ENCODE measurements at places on chromosomes 5 and 9.

DNA sequence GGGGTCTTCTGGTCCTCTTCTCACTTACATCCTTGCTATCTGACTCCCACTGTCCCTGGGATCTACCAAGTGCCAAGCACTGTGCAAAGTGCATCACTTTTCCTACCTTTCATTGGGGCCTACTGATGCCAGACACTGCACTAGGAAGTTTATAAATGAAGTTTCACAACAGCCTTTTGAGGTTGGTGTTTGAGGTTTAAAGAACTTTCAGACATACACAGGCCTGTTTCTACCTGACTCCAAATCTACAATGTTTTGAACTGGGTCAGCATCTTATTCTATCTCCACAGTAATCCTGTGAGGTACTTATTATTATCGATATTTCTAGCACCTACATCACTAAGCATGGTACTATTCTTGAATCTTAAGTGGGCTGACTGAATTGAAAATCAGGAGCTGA, 227.7 kb downstream of the ZSWIM6 start:
- no peak for DNase-seq

- DNase-seq, result no peak
These were observed 237.6 kb upstream of the ZNF462 start for GRCh38 chr9:106625259-106625789.

GRCh38 chr5:154309805-154310204, 119.3 kb downstream of the GALNT10 start:
- DNase-seq, result no peak

GRCh38 chr5:8857051-8857450, 688.8 kb downstream of the SEMA5A start:
- DNase-seq, result no peak

DNA sequence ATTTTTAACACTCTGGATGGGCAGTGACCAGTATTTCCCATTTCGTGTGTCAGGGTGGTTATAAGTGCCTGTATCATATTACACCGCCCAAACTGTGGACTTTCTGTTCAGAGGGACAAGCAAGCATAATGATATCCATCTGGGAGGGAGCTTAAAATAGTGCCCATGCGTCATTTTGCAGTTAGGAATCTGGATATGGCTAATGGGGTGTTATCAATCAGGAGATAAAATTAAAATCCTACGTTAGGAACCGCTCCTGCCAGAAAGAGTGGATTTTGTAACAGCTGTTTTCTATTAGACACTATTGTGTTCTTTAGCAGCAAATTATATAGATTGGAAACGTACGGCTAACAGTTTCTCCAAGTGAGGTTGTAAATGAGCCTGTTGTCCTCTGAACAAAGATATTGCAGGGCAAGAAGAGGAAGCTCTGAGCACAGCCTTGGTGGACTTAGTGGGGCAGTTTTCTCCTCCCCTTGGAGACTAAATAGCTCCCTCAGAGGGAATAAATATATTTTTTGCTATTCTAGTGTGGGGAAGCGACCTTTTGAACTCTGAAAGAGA, 160.4 kb downstream of the SPATA31D1 start:
- no peak for DNase-seq

- DNase-seq, result no peak
These were observed 315.6 kb downstream of the CETN3 start for GRCh38 chr5:90093751-90094485.

- DNase-seq, result no peak
These were observed 3.9 kb downstream of the PLPPR1 start for GRCh38 chr9:101032426-101032825.

- no peak for DNase-seq
These were observed 140.1 kb downstream of the FGF1 start for GRCh38 chr5:142545650-142546322.

DNA sequence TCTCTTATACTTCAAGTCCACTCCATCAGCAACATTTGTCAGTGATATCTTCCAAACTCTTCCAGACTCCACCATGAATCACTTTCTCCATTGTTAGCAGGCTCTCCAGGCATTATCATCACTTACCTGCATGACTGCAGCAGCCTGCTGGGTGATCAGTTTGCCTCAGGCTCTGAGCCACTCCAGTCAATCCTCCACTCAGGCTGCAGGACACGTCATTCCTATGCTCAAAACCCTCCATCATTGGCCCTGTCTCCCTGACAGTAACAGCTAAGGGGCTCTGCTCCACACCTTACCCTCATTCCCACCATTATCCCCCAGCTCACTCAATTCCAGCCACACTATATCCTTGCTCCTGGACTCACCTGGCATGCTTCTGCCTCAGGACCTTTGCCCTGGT, 10.7 kb downstream of the DIRAS2 start:
- DNase-seq, result no peak

DNA sequence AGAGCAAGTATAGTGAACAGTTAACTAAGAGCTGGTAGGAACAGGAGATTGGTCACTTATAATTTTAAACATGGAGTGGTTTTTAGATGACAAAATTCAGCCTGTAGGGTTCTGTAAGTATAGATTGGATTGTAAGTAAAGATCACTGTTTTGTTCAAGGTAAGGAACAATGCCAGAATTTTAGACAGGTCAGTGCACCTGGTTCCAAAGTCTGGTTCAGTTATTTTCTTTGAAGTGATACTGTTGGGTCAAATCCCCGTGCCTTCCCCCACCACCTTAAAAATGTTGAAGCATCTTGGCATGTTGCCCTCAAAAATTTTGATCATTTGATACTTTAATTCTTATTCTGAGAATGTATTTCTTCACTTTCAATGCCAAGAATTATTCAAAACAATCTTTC, 12.9 kb downstream of the RAD23B start:
- DNase-seq, result no peak

GRCh38 chr5:76283670-76284069, 119.4 kb upstream of the IQGAP2 start:
- no peak for DNase-seq

DNA sequence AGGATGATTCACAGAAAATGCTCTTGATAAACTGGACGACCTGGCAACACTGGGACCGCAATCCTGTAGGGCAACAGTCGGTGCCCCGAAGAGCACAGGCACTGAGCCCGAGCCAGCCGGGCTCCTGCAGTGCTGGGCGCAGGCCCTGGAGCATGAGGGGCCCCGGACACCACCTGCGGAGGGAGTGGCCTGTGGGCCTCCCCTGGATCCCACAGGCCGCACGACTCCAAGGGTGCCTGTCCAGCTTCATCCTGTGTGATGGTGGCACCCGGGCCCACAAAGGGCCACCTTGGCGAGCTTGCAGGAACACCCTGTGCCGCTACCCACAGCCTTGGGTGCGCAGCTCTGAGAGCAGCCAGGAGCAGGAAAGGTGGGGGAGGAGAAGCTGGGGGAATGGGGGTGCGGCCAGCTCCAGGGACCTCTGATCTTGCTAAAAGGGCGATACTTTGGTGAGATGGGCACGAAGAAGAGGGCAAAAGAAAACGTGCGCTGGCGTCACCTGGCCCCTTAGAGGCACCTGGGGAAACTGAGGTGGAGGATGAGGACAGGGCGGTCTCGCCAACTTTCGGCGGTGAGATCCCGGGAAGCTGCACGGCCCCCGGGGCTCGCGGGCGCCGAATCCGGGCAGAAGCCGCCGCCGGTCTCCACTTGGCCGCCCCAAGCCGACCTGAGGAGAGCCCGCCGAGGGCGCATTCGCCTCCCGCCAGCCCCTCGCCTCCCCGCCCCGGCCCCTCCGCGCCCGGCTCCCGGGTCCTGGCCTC, 722 bp downstream of the TBC1D9B start:
- no peak for DNase-seq

DNA sequence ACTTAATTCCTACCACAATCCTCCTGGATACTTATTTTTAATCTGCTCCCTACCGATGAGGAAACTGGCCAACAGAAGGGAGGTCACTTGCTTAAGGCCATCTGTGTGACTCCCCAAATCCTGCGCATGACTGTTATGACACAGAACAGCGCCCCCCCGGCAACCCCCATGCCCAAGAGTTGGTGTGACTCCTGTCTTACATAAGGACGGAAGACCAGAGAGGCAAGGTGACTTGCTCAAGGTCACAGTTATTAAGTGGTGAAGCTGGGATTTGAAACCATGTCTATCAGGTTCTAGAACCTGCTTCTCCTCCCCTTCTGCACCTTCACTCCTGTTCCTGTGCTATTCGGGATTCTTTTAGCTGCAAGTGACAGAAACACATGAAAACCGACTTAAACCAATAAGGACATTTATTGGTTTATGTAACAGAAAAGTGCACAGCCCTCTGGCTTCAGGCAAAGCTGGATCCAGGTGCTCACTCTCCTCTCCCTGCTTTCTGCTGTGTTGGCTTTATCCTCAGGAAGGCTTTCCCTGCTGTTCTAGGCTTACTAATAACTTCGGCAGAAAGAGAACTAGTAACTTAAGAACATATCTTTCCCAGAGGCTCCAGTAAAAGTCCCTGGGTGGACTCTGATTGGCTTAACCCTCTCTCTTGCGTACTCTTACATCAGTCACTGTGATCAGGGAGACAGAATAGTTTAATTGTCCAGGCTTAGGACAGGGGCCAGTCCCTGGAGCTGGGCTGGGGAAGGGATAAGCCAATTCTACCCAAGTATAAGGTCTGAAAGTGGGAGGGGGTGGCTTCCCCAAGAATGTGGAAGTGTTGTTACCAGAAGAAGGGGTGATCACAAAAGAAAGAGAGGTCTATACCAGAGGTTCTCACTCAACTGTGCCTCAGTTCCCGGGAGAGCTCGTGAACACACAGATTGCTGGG, 43.7 kb downstream of the FGF18 start:
- DNase-seq, result no peak

GRCh38 chr9:121499177-121499426, 542 bp downstream of the GGTA1 start:
- no peak for DNase-seq

DNA sequence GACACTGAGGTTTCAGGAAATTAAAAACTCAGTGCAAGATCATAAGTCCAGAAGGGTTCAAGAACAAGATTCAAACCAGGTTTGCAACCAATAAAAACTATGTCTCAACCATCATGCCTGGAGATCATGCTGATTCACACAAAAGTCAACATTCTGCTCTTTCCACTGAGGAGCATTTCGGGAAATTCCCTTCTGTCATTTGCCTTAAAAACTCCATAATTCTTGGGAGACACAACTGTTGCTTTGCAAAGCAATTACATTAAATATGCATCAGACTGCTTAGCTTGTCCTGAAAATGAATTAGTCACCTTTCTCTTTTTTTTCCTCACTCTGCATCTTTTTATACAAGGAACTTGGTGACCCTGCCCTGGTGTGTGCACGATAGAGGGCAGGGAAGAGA, 275.9 kb upstream of the ZNF462 start:
- DNase-seq, result no peak

GRCh38 chr5:32405507-32405906, 39.0 kb downstream of the ZFR start:
- no peak for DNase-seq

GRCh38 chr9:124632077-124632621, 125.0 kb upstream of the NR5A1 start:
- no peak for DNase-seq

GRCh38 chr9:137611623-137612609, 6.4 kb downstream of the ARRDC1 start:
- DNase-seq, result no peak

DNA sequence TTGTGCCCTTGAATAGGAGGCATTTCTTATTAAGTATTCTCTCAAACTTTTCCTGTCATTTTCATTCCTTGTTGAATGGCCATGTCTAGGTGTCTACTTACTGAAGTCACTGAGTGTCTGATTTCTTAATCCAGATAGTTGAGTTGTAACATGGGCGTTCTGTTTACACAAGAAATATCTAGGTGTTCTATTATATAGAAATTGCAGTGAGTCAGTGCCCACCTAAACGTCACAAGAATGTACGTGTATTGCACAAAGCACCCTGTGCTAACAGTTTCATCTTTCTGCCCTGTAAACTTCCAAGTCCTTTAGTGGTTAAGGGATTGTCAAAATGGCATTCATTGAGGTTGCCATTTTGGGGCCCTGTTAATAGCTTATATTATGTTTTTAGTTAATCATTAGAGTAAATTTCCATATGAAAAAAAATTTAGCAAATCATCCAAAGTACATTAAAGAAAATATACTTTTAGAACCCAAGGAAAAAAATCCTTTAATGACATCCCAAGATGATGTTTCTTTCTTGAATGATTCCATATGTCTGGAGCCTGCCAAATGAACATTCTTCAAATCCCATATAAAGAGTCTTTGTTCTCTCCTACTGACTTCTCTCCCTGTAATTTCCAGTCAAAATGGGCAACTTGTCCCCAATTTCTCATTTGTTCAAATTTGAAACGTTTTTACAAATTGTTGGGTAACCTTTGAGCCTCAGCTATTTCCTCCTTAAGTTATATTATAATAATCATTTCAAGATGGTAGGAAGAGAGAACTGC, 114.2 kb downstream of the GOLPH3 start:
- no peak for DNase-seq

DNA sequence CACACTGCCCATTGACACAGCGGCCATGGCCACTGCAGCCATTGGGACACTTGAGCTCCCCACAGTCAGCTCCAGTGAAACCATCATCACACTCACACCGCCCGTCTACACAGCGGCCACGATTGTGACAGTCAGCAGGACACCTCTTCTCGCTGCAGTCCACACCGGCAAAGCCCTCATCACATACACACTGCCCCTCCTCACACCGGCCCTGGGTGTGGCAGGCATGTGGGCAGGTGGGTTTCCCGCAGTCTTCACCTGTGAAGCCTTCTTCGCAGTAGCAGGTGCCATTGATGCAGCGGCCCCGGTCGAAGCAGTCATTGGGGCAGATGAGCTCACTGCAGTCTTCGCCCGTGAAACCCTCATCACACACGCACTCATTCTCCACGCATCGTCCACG, 31.5 kb downstream of the TNC start:
- no peak for DNase-seq

- DNase-seq, result no peak
These were observed 740.2 kb downstream of the SEMA5A start for GRCh38 chr5:8805653-8806052.

GRCh38 chr5:8870959-8871355, 674.9 kb downstream of the SEMA5A start:
- DNase-seq, result no peak

DNA sequence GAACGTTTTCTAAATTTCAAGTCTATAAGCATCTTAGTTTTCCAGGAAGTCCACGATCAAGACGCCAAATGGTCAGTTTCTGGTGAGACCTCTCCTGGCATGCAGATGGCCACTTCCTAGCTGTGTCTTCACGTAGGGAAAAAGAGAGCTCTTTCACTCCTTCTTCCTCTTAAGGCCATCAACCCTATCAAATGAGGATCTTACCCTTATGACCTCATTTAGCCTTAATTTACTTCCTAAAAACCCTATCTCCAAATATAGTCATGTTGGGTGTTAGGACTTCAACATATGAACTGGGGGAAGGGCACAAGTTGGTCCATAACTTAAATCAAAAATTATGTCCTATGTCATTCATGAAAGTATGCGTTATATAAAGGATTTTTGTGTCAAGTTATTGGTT, 229.5 kb downstream of the ARL15 start:
- DNase-seq, result no peak

- DNase-seq, result no peak
These were observed 13.6 kb upstream of the MTMR12 start for GRCh38 chr5:32326216-32326772.
